ENCODE measurements at places on chromosomes 13 and 19.

DNA sequence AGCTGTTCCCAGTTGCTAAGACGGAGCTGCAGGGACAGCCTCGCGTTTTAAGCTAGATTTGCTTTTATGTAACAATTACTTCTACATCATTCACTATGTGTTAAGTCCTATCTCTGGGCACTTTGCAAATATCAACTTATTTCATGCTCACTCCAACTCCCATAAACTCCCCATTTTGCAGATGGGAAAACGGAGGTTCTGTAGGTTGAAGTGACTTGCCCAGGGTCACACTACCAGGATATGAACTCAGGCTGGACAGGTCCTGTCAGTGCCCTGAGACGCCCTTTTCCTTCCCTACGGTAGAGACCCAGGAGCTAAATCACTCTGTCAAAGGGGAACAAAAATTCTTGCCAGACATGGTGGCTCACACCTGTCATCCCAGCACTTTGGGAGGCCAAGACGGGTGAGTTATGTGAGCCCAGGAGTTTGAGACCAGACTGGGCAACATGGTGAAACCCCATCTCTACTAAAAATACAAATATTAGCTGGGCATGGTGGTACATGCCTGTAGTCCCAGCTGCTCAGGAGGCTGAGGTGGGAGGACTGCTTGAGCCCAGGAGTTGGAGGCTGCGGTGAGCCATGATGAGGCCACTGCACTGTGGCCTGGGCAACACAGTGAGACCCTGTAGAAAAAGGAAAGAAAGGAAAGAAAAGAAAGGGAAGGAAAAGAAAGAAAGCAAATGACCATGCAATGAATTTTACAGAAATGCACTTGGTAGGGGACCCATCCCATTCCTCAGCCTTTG is 14.5 kb upstream of the NFIC start:
- no peak for DNase-seq

DNA sequence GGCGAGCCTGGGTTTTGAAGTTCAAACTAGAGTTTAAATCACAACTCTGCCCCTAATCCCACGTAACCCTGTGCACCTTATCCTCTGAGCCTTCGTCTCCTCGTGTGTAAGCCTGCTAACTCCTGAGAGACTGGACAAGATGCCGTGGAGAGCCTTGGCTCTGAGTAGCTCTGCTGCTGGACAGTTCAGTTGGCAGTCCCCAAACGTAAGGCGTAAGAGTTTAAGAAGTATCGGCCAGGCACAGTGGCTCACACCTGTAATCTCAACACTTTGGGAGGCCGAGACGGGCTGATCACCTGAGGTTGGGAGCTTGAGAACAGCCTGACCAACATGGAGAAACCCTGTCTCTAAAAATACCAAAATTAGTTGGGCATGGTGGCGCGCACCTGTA is 4.7 kb upstream of the CD79A start:
- no peak for DNase-seq

- DNase-seq: no peak
Observed at GRCh38 chr13:47723898-47724297, 277.2 kb downstream of the SUCLA2 start.

DNA sequence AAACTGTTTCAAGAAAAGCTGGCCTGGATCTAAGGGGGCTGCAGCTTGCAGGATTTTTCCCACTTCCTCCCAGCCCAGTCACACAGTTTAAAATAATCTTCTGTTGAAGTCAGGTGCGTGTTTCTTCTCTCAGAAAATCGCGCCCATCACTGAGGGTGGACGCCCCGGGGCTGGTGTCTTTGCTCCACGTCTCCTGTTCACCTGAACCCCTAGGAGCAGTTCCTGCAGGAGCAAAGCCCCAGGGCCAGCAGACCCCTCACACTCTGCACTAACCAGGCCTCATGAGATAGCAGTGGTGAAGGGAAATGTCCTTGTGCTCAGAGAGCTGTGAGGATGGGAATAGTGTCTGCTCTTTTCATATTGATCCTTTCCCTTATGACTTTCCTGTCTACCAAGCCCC is 920 bp upstream of the SIGLEC7 start:
- no peak for DNase-seq

GRCh38 chr13:99215184-99215830 is 14.7 kb downstream of the UBAC2 start:
- no peak for DNase-seq

DNA sequence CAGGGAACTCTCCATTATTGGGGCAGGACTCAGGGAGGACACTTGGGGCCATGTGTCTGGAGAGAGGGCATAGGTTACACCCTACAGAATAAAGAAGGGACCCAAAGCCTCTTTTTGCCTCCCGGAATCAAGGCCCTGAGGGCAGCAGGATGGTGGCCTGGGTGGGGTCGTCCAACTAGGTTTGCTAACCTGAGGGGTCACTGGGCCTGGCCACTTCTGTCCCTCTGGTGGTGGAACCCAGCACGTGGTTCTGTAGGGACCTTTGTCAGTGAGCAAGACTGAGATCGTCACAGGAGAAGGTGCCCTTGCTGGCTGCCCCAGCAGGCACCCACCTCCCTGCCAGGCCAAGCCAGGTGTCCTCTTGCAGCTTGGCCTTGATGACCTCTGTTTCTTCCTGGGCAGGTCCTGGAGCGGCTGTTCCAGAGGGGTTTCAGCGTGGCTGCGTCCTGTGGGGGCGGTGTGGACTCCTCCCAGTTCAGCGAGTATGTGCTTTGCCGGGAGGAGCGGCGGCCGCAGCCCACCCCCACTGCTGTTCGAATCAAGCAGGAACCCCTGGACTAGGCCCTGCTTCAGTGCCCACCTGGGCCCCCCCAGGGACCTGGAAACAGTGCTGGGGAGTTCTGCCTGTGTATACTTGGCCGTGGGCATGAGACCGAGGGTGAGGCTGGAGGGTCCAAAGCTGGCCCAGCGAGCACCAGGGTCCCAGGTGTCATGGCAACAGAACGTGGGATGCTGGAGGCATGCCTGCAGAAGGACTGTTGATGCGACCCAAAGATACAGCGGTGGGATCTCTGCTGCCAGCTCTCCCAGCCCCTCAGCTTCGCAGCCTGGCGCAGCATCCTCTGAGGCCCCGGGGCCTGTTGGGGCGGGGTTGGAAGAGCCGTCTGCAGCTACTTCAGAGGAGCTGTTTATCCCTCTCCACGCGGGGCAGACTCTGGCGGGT is 16.0 kb downstream of the KCTD15 start:
- no peak for DNase-seq

DNA sequence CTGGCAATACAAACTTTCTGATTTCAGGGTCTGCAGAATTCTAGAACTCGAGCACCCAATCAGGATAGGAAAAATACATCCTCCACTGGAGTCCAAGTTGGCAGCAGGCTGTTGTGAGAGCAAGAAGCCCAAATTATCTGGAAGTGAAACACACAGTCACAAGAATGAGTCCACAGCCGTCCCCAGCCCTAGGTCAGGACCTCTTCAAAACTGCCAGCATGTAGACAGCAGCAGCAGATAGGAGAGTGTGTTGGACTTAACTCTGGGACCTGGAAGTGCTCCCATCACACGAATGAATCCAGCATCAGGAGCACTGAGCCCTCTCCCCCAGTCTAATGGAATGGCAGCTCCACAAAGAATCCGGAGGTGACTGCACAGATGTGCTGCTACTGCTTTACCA is 420.7 kb downstream of the OXGR1 start:
- DNase-seq: no peak
